ENCODE measurements at places on chromosomes 3 and 15. TPM values are rescaled to one million over a fixed set of nuclear protein-coding genes. Genes with fewer than 3 reads are reported as not detected.

ZIC1 gene
- not detected for total RNA-seq

MINAR1 gene
- total RNA-seq: 1.0 TPM

ACAD9 gene
- total RNA-seq: 34.3 TPM

DAZL gene
- total RNA-seq: not detected

XYLB gene
- 5.7 TPM for total RNA-seq

PLOD2 gene
- 49.2 TPM for total RNA-seq

CISH gene
- 2.1 TPM for total RNA-seq

SLC15A2 gene
- total RNA-seq: 0.17 TPM

ALS2CL gene
- total RNA-seq: 0.17 TPM

DIPK2A gene
- total RNA-seq: 13.6 TPM

TGM5 gene
- total RNA-seq: not detected

NR2E3 gene
- total RNA-seq: not detected

CYP1A1 gene
- total RNA-seq: not detected

CHRNA5 gene
- 1.0 TPM for total RNA-seq

NANOGP8 gene
- not detected for total RNA-seq

STRIT1 gene
- not detected for total RNA-seq

ADGRG7 gene
- total RNA-seq: not detected

CRYGS gene
- total RNA-seq: 0.34 TPM

EPHB1 gene
- total RNA-seq: 1.5 TPM

LRRC58 gene
- total RNA-seq: 11.9 TPM

PXYLP1 gene
- total RNA-seq: 5.5 TPM

ISY1 gene
- total RNA-seq: 19.6 TPM

SCG5 gene
- 16.3 TPM for total RNA-seq

PAK6 gene
- total RNA-seq: 3.5 TPM

GREM1 gene
- 26.1 TPM for total RNA-seq

WWTR1 gene
- total RNA-seq: 19.3 TPM

UBE2E1 gene
- 82.2 TPM for total RNA-seq

SLC24A5 gene
- not detected for total RNA-seq

UBAP1L gene
- under 0.01 TPM for total RNA-seq

SLC12A1 gene
- total RNA-seq: not detected

KCNAB1 gene
- total RNA-seq: not detected

SPTSSB gene
- not detected for total RNA-seq

TMEM40 gene
- not detected for total RNA-seq

ESYT3 gene
- total RNA-seq: 0.17 TPM

C3orf20 gene
- not detected for total RNA-seq

UCN2 gene
- 1.9 TPM for total RNA-seq

AHSG gene
- not detected for total RNA-seq

TMCO5A gene
- not detected for total RNA-seq

EPB42 gene
- total RNA-seq: not detected

CHL1 gene
- total RNA-seq: 0.59 TPM

VPS39 gene
- total RNA-seq: 30.9 TPM

TIGIT gene
- total RNA-seq: not detected

AMT gene
- total RNA-seq: 2.5 TPM

HHLA2 gene
- not detected for total RNA-seq

LMAN1L gene
- total RNA-seq: not detected

DUOXA2 gene
- not detected for total RNA-seq

TMEM207 gene
- not detected for total RNA-seq

SH2D7 gene
- total RNA-seq: not detected

TRAT1 gene
- not detected for total RNA-seq

IL12A gene
- total RNA-seq: 4.5 TPM

GRAMD2A gene
- 1.5 TPM for total RNA-seq

TERC gene
- 92.2 TPM for total RNA-seq

ROPN1B gene
- not detected for total RNA-seq

Data from bronchus fibroblast of lung (primary cell).